ENCODE measurements at places on chromosomes 12 and 14.
A peak's percentile ranks its signal among the peaks of the same experiment; 100 is the strongest.

- DNase-seq: no peak
These were observed 57.0 kb downstream of the NT5DC3 start for GRCh38 chr12:103783744-103784664.

DNA sequence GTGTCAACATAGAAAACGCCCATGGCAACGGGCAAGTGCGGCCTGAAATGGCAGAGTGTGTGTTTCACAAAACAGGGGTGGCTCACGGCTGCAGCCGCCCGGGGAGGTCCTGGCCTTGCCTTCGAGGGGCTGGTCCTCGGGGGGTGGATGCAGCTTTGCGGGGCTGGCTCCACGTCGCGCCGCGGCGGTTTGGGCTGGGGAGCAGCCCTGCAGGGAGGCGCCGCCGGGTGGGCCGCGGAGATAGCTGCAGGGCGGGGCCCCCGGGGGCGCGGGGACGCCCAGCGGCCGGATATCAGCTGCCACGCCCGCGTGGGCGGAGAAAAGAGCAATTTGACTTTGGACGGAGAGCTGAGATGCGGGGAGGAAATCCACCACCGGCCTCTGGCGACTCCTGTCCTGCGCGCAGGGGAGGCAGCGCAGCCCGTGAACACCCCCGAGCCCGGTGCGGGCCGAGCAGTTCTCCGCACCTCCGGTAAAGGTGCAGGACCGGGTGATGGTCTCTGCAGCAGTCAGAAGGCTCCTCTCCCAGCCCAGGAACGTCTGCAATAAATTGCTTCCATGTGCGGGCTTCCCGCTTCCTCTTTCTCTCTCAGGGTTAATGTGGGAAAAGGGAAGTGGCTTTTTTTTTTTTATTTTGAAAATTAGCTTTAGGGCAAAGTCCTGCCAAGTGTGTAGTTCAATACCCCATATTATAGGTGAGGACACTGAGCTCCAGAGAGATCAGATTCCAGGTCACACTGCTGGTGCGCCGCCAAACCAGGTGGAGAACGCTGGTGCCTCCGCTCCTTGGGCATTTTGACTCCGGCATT lies 110.5 kb downstream of the ARF6 start:
- DNase-seq: peak; percentile 66

DNA sequence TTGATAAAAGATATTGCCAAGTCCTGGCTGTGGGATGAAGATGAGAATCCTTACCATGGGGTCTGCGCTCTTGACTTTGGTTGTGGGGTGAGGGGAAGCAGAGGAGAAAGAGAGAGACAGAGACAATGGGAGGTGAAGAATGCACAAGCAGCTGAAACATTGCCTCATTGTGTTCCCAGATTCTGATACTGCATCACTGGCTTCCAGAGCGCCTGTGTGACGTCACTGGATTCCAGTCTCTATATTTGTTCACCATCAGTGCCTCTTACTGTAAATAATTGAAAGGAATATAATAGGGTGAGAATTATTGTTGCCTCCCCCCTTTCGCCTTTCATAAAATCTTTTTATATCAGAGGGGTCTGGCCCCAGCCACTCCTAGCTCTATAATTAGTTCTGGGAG lies 188.9 kb upstream of the NTF3 start:
- DNase-seq: no peak

- no peak for DNase-seq
These were observed 59.6 kb upstream of the CPSF6 start for GRCh38 chr12:69179786-69180185.

- DNase-seq: no peak
These were observed 51.6 kb downstream of the AEBP2 start for GRCh38 chr12:19490908-19491307.

DNA sequence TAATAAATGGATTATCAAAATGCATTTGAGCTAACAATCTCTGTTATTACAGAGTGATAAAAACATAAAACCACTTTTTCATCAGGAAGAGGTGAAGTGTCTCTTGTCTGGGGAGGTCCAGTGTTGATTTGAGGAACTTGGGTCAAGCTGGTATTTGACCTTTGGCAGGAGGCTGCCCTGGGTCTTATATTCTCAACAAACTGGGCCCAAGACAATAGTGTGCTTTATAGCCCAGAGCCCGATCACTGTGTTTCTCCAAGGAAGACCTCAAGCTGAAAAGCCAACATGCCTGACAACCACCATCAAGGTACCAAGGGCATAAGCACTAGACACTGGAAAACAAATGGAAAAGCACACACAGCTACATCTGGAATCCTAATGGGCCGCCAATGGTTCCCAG lies 137.0 kb downstream of the SLC25A21 start:
- DNase-seq: no peak

DNA sequence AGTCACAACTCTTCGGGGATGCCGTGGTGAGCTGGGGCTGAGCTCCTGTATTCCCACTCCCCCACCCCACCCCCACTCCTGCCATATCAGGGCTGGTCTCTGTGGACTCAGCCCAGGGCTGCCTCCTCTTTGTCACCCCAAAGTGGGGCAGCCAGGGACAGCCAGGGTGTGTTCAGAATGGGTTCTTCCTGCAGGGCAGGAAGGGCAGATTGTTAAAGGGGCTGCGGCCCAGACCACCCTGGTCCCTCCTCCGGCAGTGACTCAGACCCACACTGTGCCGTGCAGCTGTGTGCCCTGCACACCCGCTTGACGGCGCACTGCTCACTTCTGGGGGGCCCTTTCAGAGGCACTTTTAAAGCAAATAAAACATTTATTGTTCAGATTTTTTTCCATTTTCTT lies 9.3 kb downstream of the SLC48A1 start:
- no peak for DNase-seq

DNA sequence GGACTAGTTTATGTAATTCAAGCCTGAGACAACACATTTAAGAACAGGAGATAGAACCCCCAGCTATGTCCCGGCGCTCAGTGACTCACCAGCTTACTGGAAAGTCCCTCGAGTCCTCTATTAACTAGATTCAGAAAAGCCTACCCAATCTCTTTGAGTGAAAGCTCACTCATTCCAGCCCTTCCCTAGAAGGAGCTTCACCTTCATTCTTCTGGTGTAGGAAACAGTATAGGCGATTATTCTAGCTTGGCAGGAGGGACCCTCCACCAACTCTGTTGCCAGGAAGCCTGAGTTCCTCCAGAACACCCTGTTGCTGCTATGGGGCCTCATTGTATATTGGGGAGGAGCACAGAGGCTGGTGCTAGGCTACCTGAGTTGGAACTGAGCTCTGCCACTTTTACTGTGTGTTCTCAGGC lies 57.2 kb upstream of the AEBP2 start:
- no peak for DNase-seq

- no peak for DNase-seq
These were observed 631 bp downstream of the PPM1H start for GRCh38 chr12:62934239-62934798.

DNA sequence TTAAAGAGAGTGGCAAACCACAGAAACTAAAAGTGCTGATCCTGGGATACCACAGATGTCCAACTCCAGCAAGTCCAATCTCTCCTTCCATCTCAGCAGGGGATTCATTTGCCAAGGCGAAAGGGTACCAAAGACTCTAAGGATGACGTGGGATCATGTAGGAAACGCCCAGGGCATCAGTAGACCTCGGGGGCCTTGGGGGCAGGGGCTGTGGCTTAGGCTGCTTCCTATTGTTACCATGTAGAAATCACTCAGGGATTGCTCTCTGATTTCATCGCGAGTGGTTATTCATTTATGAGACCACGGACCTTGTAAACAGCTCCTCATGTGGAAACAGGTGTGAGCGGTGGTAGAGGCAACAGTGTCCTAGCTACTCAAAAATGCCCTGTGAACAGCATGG lies 149.3 kb upstream of the FKBP4 start:
- DNase-seq: no peak

DNA sequence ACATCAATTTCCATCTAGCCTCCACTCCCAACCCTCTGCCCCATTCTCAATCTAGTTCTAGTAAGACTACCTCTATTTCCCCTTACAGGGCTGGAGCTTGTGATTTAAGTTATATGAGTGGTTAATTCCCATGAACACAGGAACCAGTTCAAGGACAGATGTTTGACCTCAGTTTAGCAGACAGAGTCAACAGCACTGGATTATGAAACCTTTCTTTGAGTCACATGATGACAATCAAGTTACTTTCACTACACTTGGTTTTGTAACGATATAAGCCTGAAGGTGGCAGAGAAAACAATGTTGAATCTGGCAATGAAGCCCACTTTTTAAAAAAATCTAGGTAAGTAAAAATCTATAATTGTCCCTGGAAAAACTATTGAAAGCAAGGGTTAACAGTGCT lies 1646.2 kb upstream of the FLRT2 start:
- no peak for DNase-seq
